ENCODE measurements at places on chromosomes 1 and 21.

DNA sequence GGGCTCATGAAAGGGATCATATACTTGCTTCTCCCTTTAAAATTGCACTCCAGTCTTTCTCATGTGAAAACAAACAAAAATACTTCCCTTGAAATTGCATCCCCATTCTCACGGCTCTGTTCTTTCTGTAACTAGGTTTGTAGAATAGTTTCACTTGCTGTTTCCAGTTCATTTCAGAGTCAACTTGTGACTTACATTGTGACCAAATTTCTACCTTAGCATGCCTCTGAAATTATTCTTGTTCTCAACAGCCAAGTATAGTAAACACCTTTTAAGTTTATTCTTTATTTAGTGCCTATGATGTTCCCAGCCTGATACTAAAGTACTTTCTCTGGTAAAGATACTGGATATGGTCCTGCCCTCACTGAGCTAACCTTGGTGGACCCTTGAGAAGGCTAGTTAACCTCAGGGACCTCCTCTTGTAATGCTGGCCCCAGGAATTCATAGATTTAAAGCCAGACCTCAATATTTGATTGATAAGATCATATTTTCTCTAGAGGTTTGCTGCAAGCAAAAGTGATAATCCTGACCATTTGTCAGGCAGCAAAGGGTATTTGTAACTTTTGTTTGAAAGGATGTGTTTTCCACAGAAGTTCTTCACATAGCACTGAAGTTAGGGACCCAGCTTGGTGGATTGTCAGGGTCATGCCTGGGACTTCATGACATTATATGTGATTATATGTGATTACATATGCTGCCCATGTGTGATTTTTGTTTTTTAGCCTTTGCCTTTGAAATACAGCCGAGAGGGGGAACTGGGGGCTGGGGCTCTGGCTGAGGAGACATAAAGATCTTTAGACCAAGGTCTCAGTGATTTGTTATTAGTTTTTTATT, 29.6 kb downstream of the VANGL2 start:
- DNase-seq, result peak; percentile 32

DNA sequence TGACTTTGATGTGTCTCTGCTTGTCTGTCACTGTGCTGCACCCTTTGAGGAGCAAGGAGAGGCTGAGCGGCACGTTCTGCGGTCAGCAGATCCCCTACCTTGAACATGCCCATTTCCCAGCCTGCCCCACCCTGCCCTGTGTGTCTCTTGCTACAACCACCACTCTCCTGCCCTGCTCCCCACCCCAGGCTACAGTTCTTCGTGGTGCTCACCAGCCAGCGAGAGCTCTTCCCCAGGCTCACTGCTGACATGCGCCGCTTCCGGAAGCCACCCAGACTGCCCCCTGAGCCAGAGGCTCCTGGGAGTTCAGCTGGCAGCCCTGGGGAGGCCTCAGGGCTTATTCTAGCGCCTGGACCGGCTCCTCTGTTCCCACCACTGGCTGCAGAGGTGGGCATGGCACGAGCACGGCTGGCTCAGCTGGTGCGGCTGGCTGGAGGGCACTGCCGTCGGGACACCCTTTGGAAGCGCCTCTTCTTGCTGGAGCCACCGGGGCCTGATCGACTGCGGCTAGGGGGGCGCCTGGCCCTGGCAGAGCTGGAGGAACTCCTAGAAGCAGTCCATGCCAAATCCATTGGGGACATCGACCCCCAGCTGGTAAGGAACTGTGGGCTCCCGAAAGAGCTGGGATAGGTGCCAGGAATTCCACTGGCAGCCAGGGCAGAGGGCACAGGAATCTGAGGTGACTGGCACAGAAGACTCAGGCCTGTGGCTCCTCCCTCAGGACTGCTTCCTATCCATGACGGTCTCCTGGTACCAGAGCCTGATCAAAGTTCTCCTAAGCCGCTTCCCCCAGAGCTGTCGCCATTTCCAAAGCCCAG, 5.6 kb downstream of the HYI start:
- DNase-seq, result no peak

- no peak for DNase-seq
Measured at GRCh38 chr1:203359010-203359571, 8.2 kb upstream of the FMOD start.

DNA sequence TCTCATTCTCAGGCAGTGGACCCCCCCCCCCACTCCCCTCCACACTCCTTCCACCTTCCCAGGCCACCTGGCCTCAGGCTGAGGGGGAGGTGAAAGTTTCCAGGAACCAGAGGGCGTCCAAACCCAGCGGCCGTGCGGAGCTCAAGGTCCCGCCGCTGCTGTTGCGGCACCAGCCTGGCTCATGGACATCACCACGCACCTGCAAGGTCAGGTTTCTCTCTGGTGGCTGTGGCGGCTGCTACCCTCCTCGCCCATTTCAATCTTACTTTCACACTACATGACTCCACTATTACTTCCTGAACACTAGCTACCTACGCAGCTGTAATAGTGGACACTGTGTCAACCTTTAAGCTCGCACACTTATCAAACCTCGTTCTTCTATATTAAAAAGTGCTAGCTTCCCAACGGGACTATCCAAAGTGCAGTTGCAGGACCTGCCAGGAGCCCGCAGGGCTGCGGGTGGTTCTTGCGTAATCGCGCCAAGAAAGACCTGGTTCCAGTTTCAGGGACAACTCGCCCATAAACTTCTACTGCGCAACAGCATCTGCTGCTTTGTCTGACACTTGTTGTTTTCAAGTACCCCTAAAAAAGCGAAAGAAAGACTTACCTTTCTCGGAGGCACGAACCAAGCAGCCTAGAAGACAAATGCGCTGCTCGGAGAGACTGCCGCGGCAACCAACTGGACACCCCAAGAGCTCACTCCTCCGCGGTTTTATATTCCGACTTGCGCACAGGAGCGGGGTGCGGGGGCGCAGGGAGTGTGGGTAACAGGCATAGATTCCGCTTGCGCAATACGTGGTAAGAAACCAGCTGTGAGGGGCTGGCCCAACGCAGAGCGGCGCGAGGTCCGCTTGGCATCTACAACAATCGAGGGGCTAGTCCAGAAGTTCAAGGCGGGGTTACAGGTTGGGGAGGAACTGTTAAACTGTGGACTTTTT, at the start of gene DIRAS3:
Gene DIRAS3 (minus strand): TSS at position 687 of the 938 bp plus-strand sequence. CDS start 3,330 bp downstream, outside the sequence.
- DNase-seq, result no peak

- no peak for DNase-seq
Measured at GRCh38 chr1:1345860-1346500, 3.2 kb downstream of the DVL1 start.

DNA sequence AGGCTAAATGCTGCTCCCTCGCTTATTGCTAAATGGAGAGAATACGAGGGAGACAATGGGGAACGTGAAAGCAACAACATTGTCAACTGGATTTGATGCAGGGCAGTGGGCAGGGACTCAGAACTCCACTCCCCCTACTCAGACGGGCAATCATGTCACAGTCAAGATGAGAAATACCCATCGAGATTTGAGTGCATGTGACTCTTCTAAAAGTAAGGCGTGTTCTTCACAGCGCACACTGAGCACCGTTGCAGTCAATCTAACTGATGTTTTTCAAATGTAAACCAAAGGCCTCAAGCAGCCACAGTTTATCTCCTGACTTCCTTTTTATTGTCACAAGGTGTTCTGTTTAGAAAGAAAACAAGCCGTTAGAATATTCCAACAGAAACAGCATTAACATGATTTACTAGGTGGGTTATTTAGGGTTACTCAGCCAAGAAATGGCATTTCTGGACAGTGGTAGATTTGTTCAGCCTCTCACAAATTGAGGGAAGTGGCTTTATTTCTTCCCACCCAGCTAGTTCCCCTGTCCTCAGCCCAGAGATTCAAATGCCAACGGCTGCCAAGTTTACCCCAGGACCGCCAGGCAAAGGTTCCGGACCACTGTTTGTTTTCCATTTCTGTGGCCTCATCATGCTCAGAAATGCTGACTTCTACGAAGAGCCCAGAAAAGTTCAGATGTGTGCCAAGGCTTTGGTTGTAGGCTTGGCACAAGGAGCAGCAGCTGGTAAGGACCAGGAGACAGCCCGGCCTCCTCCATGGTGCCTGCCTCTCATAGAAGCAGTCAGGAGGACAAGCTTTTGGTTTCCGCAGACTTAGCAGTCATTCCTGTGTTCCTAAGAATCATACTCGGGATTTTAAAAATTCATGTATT, 171.4 kb downstream of the KIF26B start:
- no peak for DNase-seq

DNA sequence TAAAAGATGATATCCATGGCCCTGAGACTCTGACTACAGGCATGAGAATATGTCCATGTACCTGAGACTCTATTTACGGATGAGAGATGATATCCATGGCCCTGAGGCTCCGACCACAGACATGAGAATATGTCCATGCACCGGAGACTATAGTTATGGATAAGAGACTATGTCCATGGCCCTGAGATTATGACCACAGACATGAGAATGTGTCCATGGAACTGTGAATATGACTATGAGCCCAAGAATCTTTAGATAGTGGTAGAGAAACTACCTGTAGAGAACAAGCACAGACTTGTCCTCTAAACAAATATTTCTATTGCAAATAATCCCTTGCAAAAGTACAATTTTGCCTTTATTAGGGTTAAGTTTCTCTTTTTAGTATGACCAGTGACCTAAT, 263.2 kb downstream of the PCP4 start:
- DNase-seq, result no peak

DNA sequence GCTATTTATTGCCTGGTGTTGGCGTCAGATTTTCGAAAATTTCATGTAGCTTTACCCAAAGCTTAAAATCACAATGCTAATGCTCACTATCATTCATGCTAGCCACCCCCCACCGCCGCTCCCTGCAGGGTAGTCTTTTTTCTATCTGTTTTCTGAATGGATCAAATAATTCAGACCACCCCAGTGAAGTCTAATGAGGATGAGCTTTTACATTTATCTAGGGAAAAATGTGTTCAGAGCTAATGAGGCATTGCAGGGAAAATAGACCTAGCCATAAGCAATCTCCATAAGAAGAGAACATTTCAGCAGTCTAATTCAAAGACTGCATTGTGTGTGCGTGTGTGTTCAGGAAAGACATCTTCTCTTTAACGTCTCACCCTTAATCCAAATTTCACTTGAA, 533.0 kb upstream of the PRMT6 start:
- no peak for DNase-seq

GRCh38 chr1:11855430-11855829, 3.3 kb downstream of the NPPB start:
- DNase-seq, result no peak

DNA sequence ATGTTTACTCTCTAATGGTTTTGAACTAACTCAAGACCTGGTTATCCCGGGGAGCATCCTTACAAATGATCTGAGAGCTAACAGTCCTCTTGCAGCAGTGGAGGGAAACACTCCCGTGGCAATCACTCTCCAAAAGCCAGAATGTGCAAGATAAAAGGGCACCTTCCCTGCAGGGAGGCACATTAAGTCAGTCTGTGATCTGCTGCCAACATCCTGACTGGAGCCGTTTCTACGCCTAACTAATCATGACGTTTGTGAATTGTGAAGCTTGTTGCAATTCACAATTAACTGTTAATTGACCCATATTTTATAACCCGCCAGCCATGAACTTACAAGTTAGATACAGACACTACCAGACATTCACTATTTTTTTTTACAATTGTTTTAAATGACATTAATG, 52.1 kb upstream of the LGALS8 start:
- no peak for DNase-seq

- peak; percentile 88 for DNase-seq
Measured at GRCh38 chr1:225813214-225813964, 3.5 kb downstream of the EPHX1 start.

GRCh38 chr1:33127001-33127823, 46.3 kb downstream of the AZIN2 start:
- peak; percentile 100 for DNase-seq

- no peak for DNase-seq
Measured at GRCh38 chr1:244361764-244362473, 89.8 kb downstream of the ADSS2 start.

DNA sequence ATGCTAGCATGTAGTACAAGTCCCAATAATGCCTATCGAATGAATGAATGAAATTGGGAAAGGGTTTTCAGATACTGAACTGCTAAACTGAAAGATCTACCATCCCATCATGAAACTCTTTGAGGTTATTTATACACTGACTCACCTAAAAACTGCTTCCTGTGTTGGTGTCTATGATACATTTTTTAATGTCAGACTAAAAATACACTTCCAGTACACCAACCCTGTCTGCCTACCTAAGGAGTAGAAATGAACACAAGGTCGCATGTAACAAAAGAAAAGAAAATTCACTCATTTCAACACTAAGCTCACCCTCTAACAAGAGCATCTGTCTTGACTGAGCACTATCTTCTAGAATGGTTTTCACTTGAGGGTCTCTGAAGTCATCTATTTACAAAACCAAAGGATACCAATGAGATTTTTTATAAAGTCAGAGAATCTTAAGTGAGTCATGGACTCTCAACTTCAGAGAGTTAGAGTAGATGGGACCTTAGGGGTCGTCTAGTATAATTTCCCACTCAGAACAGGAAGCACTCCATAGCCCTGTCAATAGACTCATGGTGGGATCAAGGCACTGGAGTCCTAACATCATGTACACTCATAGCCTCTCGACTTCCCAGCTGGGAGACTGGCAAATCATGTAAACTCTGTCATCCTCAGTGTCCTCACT, 53.4 kb downstream of the WLS start:
- DNase-seq, result no peak

DNA sequence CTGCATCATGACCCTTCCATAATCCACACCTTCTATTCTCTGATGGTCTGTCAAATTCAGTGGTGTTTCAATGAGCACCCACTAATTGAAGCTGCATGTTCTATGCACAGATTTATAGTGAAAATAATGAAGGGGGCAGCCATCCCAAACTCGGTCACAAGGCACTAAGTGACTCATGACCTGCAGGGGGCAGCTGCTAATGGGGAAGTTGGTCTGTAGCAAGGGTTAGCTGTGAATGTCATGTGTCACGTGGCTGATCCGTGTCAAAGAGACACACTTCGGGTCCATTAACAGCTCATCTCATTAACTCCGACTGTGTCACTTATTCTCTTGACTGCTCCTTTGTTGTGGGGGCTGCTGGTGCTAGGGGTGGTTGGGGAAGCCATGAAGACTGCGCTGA, 306.6 kb downstream of the PCP4 start:
- no peak for DNase-seq

- DNase-seq, result no peak
Measured at GRCh38 chr1:183131166-183131565, 54.9 kb upstream of the LAMC2 start.

DNA sequence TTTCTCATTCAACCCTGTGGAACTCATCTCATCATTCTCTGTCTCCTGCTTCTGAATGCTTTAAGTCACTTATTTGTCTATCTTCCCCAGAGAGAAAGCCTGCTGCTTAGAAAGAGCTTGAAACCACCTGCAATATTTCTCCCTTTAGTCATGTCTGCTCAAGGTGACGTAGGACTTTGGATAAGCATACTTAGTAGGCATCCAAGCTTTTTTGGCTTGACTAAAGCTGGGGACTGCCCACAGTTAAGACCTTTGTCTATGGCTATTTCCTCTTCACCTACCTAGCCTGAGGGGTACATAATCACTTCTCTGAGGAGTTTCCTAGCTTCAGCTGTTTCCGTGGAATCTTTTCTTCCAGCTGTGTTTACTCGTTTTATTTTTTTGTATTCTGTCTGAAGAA, 665.8 kb upstream of the CAMK1G start:
- DNase-seq, result no peak

- no peak for DNase-seq
Measured at GRCh38 chr1:208743361-208743760, 499.2 kb upstream of the PLXNA2 start.

- no peak for DNase-seq
Measured at GRCh38 chr1:87806379-87807094, 477.9 kb downstream of the LMO4 start.

- no peak for DNase-seq
Measured at GRCh38 chr1:231332761-231333160, 4.9 kb downstream of the EXOC8 start.
